ENCODE measurements at places on chromosomes 7 and 10.

DNA sequence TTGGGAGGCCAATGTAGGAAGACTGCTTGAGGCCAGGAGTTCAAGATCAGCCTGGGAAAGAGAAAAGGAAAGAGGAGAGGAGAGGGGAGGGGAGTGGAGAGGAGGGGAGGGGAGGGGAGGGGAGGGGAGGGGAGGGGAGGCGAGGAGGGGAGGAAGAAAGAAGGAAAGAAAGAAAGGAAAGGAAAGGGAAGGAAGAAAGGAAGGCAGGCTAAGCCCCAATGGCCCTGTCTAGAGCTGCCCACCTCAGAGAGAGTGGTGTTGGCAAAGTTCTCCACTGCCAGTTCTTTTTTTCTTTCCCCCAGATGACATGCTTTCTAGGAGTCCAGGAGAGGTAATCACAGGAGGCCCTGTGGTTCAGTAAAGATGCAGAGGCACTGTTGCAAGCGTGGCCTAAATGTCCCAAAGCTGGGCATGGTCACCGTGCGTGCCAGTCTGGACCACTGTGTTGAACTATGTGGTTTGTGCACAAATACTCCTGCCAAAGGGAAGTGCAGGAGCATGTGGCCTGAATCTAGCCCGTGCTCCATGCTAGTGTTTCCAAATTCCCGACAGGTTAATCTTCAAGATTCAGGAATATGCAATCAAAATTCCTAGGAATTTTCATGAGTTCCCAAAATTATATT is 39.7 kb downstream of the ODAD2 start:
- DNase-seq = no peak

- DNase-seq = no peak
Measured at GRCh38 chr7:106178593-106179134, 66.6 kb upstream of the SYPL1 start.

GRCh38 chr10:30386801-30387588 is 37.9 kb upstream of the MTPAP start:
- no peak for DNase-seq

- no peak for DNase-seq
Measured at GRCh38 chr10:117352724-117353123, 22.5 kb downstream of the PDZD8 start.

DNA sequence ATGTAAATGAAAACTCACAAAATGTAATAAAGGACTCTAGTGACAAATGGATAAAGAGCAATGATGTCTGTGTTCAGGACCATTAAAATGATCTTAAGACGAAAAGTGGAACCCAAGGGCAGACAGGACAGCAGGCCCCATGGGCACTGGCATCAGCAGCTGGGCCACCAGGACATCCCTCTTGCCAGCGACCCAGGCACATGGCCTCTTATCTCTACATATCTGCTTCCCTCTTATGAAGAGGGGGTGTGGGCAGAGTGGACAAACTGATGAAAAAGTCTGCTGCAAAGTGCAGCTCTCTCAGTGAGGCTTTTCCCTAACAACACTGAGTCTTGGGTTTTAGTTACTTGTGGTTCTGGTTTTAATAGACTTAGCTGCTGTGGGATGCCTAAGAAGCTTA is 44.8 kb upstream of the ANKRD1 start:
- no peak for DNase-seq

- DNase-seq = peak; percentile 30
Measured at GRCh38 chr10:103542764-103543616, 49.5 kb downstream of the NEURL1 start.

- no peak for DNase-seq
Measured at GRCh38 chr7:146232604-146233003, 116.0 kb downstream of the CNTNAP2 start.

DNA sequence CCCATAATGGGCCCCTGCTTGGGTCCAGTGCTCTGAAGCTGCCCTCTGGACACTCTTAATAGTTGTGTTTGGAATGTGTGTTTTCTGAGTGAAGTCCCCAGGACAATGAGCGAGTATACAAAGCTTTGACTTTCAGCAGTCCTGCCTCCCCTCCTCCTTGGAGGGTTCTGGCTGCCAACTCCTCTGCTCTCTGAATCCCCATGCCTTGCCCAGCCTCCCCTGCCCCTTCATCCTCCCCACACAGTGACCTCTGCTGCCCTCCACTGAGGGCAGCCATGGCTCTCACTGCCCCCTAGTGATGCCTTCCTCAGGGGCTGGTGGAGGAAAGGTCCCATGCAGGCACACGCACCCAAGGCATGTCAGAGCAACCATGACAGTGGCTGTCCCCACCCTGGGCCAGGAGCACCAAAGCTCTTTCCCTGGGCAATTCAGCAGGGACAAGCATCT is 40.9 kb downstream of the FRMPD2 start:
- DNase-seq = no peak

GRCh38 chr10:111479966-111480365 is 403.1 kb downstream of the ADRA2A start:
- DNase-seq = no peak

Measured in CD4-positive, alpha-beta T cell treated with Interleukin-1 beta for 1 hour (primary cell).